ENCODE measurements at places on chromosomes 1 and 21.

DNA sequence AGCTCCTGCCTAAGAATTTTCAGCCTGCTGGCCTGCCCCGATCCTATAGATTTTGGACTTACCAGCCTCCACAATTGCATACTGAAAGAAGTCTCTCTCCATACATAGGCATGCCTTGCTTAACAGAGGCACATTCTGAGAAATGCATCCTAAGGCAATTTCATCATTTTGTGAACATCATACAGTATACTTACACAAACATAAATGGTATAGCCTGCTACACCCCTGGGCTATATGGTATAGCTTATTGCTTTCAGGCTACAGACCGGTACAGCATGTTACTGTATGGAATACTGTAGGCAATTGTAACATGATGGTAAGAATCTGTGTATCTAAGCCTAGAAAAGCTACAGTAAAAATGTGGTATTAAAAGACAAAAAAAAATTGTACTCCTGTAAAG, 174.7 kb downstream of the NRIP1 start:
- no peak for DNase-seq

DNA sequence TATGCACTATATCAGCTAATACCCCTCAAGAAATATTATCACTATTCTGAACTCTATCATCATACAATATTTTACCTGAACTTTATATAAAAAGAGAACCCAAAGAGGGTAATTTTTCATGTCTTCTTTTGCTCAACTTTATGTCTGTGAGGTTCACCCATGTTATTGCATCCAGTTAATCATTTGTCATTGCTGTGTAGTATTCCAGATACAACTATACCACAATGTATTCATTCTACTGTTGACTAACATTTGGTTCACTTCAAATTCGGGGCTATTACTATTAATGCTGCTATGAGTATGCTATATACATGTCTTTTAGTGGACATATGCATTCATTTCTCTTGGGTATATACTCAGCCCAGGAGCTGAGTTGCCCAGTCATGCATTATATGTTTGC, 21.0 kb upstream of the DLGAP3 start:
- no peak for DNase-seq

DNA sequence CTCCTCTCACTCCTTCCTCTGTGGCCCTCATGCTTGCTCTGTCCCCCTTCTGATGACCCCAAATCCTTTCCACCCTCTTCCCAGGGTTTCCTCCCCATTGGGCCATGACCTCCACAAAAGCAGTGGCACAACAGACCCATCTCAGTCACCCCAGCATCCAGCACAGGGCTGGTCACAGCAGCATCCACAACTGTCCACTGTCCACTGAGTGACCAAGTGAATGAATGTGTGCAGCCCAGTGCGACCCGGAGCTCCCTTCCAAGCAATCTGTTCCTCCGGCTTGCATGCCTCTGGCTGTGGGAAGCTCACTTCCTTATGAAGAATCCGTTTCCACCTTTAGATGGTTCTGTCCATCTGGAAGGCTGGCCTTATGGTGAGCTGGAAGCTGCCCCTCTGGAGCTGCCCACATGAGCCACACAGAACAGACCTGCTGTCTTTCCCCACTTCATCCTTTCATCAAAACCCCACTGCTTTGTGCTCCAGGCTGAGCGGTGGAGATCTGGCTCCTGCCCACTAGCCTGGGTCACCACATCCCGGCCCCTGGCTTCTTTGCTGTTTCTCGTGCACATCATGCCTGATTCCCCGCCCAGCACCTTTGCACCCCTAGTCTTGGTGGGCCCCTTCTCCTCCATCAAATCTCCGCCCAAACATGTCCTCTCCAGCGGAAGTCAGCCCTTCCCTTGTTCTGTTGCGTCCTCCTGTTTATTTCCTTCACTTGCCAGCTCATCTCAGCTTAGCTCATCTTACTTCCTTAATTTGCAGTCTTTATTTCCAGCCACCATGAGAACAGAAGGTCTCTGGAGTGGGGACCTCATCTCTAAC, 56.4 kb downstream of the EDN2 start:
- DNase-seq: no peak

DNA sequence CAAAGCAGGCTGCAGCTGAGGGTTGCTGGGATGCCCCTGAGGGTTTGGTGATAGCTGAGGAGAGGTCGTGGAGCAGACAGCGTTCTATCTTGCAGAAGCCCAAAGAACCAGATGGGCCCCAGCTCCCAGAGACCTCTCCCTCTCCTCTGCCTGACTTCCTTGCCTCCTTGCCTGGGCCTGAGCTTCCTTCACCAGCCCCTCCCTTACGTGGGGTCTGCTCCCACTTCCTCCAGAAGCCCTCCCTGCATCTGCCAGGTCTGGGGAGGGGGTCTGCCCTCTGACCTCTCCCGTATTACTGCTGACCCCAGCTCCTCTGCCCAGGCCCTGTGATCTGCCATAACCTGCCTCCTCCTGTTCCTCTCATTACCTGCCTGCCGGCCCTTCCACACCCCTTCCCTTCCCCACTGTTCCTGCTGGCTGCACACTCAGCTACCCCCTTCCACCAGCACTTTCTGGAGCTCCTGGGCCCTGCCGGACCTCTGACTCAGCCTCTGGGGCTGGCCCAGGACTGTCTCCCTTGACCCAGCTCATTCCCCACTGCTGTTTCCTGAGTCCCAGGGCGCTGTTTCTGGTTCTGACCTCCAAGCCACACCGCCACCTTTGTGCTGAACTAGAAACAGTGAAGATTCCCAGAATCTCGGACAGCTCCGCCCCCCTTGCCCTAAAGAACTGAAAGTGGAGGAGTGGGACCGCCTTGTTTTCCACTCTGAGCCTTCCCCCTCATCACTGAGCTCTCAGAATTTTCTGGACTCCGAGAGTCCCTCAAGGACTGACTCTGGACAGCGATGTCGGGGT, 237.7 kb upstream of the C1orf174 start:
- no peak for DNase-seq

GRCh38 chr1:14678011-14678638, 79.6 kb downstream of the KAZN start:
- no peak for DNase-seq
